Upper lobe of right lung (tissue), 1 donor: ENCODE measurements at places on chromosomes 5 and 9. TPM values are rescaled to one million over a fixed set of nuclear protein-coding genes. Genes with fewer than 3 reads are reported as not detected.

- DNase-seq: no peak
These were observed 13.2 kb upstream of the IL12B start for GRCh38 chr5:159343295-159344094.

DNA sequence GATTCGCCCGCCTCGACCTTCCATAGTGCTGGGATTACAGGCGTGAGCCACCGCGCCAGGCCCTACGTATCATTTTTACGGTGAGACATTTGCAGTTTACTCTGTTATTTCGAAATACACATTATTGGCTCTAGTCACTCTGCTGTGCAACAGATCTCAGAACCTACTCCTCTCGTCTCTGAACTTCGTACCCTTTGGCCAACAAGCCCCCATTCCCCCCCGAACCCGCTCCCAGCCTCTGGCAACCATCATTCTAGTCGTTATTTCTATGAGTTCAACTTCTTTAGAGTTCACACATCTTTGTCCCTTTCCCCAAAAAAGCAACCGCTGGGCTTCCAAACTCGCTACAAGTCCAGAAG, 735 bp downstream of the PTGR1 start:
- DNase-seq: peak; percentile 70

DNA sequence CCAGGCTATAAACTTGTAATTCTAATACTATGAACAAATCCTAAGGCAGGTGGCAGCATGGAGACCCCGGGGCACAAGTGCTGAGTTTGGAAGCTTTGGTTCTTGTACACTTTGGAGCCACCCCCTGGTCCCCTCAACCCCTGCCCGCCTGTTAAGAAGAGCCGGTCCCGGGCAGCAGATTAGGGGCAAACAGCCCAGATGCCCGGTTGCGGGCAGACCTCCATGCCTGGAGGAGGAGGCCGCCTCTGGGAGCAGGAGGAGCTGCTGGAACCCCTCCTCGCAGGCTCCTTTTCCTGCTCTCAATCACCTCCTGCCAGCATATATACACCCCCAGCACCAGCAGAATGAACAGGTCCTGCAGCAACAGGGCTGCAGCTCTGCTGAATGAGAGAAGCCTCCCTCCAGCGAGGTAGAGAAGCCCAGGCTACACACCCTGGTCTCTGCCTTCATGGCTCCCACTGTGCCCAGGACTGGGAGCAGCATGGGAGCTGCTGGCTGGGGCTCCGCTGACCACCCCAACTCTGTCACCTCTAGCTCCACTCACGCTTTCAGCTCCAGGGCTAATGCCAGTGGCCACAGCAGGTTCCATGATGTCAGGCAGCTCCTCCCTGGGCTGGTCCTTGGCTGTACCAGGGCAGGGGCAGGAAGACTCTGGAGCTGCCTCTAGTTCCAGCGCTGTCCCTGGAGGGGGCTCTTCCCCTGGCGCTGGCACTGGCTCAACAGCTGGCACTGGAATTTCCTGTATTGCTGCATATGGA, 1713.5 kb upstream of the ACO1 start:
- DNase-seq: no peak

GRCh38 chr5:175656966-175657365, 905 bp upstream of the HRH2 start:
- DNase-seq: no peak

- DNase-seq: no peak
These were observed 36.0 kb downstream of the SCGB3A1 start for GRCh38 chr5:180555168-180555921.

- DNase-seq: no peak
These were observed 5.0 kb downstream of the CHSY3 start for GRCh38 chr5:129909225-129909624.

DNA sequence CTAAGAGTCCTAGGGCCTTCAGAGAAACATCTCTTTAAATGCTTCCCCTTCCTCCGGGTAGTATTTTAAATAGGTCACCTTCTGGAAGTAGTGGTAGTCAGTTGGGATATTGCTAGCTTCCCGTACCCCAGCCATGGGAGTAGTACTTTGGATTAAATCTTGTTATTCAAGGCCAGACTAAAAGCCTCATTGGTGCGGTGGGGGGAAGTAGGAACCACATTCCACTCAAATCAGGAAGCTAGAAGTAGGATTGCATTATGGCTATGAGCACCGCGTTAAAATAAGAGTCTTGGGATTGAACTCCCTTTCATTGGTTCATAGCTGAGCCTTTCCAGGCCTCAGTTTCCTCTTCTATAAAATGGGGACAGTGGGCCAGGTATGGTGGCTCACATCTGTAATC, 6.7 kb downstream of the KCNIP1 start:
- no peak for DNase-seq

KCNN2 gene
- 2.1 TPM for total RNA-seq

GTF2H2 gene
- 27.0 TPM for total RNA-seq

IDNK gene
- 6.2 TPM for total RNA-seq
